ENCODE measurements at places on chromosomes 6 and 20.

GRCh38 chr20:54474866-54475265 lies 527 bp upstream of the DOK5 start:
- DNase-seq, result no peak

- no peak for DNase-seq
These were observed 134.3 kb upstream of the CDH4 start for GRCh38 chr20:61117725-61118124.

DNA sequence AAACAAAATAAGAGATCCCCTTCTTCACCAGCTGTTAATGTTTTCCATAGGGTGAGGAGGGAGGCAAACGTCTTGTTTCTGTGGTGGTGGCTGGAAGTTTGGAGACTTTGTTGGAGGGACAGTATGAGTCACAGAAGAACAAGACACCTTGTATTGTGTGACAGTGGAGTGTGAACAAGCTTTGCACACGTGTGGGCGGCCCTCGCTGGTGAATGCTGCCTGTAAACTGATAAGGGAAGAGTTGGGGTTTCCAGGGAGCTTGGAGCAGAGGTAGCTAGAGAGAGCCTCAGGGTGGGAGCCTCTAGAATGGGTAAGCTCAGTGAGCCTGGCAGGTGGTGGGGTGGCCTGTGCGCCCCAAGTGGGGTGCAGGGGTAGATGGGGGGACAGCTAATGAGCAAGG lies 78.3 kb downstream of the ZDHHC14 start:
- DNase-seq, result no peak

DNA sequence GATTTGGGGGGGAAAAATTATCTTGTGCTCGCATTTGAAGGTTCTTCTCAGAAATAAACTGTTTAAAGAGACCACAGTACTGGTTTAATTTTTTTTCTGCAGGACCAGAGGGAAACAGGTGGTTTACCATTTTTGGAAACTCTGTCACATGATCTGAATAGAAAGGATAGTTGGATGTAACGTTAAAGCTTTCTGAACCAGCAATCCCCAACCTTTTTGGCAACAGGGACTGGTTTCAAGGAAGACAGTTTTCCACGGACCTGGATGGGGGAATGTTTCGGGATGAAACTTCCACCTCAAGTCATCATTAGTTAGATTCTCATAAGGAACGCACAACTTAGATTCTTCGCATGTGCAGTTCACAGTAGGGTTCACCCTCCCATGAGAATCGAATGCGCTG lies 50.4 kb downstream of the MCM8 start:
- no peak for DNase-seq

Measured in NCI-H460 (cell line).